Urinary bladder (tissue), 4 donors: ENCODE measurements at places on chromosomes 1 and 21. TPM values are rescaled to one million over a fixed set of nuclear protein-coding genes. Genes with fewer than 3 reads are reported as not detected.

SLC35F3 gene
- 0.32 TPM for total RNA-seq

ANKRD35 gene
- total RNA-seq = 2.2 TPM

MAP10 gene
- total RNA-seq = 5.4 TPM

LEFTY1 gene
- total RNA-seq = 0.79 TPM

LCK gene
- 0.90 TPM for total RNA-seq

SLAMF8 gene
- 0.69 TPM for total RNA-seq

TRAPPC10 gene
- 27.8 TPM for total RNA-seq

PTGFR gene
- total RNA-seq = 28.7 TPM

AIRE gene
- total RNA-seq = 0.11 TPM

ALX3 gene
- total RNA-seq = 0.21 TPM

UTS2 gene
- 0.16 TPM for total RNA-seq

FCRL5 gene
- 0.11 TPM for total RNA-seq

CFHR3 gene
- 0.48 TPM for total RNA-seq

KCNE2 gene
- total RNA-seq = not detected
